ENCODE measurements at places on chromosomes 13 and 19.
A peak's percentile ranks its signal among the peaks of the same experiment; 100 is the strongest.

DNA sequence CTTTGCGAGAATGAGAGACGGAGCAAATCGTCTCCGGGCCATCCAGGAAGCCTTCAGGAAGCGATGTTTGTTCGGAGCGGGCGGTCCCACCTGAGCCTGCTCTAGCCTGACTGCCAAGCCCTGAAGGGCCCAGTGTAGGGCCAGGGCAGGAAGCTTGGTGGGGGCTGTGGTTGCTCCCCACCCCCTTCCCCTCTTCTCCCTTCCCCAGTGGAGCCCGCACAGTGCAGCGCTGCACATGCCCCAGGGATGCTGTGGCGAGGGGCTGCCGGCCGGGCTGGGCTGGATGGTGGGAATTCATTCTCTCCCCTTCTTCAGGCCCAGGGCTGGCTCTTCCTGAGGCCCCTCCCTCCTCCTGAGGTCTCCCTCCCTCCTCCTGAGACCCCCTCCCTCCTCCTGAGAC is 7.1 kb upstream of the GRTP1 start:
- no peak for DNase-seq

GRCh38 chr13:59873856-59874255 is 289.9 kb downstream of the DIAPH3 start:
- DNase-seq: no peak

DNA sequence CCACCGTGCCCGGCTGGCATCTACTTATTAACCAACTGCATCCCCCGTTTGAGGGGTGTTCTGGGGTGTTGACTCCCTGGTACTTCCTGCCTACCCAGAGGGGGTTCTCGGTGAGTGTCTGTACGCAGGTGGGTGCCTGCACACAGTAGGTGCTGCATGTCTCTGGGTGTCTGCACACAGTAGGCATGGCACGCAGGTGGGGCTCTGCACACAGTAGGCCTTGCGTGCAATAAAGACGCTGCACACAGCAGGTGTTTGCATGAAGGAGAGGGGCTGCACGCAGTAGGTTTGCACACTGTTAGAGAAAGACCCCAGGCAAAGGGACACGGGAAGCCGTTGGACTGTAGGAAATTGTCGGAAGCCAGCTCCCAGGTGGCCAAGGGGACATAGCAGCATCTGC is 11.2 kb downstream of the GADD45B start:
- DNase-seq: no peak

GRCh38 chr19:12944104-12944674 is 1.5 kb upstream of the RAD23A start:
- no peak for DNase-seq

GRCh38 chr13:51453959-51454703 is 1.3 kb upstream of the INTS6 start:
- DNase-seq: no peak

GRCh38 chr19:14769201-14769600 is 9.2 kb downstream of the ADGRE2 start:
- no peak for DNase-seq

GRCh38 chr13:50713523-50714248 is 129.8 kb downstream of the DLEU7 start:
- DNase-seq: no peak

DNA sequence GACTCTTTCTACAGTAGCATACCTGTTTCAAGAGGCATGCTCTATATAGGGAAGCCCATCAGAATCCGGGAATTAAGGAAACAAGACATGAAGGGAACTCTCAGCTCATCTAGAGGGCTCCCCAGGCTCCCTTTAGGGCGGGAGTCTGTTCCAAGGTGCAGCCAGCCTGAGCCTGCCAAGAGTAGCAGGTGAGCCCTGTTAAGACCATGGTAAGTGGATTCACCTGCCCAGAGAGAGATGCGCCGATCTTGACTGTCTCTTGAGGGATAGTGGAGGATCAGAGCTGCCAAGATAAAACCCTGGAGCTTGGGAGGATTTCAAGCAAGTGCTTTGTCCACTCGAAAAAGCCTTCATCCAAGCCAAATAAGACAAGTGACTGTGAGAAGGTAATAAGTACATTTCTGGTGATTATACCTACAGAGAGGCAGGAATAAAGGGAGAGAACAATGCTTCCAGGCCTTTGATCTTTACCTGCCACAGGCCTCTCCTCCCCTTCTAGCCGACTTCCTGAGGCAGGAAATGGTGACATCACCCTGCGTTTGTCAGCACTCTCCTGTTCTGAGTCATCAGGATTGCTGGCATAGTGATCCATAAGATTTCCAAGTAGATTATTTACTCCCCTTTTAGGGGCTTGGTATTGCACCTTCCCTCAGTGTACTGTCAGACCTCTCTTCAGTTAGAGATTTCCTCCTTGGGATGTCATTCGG is 31.5 kb downstream of the KLF5 start:
- no peak for DNase-seq

GRCh38 chr13:93199856-93200255 is 26.8 kb upstream of the GPC6 start:
- DNase-seq: no peak

GRCh38 chr13:75938811-75939560 is 302.9 kb downstream of the LMO7 start:
- no peak for DNase-seq

GRCh38 chr13:43185226-43185625 is 161.8 kb downstream of the DNAJC15 start:
- DNase-seq: no peak

DNA sequence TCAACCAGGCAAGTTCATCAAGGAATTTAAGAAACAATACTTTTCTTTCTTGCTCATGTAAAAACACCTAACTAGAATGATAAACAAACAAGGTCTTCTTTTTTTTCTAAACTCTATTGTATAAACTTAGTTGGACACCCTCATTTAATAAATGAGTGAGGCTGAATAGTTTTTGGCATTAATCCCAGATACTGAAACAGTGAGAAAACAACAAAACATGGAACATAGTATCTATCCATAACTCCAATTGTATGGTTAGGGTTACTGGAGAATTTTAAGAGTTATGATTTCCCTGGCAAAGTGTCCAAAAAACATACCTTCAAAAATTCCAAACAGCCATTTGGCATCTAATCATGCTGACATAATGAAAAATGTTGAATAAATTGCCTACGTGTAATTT is 5.8 kb upstream of the POMP start:
- no peak for DNase-seq

DNA sequence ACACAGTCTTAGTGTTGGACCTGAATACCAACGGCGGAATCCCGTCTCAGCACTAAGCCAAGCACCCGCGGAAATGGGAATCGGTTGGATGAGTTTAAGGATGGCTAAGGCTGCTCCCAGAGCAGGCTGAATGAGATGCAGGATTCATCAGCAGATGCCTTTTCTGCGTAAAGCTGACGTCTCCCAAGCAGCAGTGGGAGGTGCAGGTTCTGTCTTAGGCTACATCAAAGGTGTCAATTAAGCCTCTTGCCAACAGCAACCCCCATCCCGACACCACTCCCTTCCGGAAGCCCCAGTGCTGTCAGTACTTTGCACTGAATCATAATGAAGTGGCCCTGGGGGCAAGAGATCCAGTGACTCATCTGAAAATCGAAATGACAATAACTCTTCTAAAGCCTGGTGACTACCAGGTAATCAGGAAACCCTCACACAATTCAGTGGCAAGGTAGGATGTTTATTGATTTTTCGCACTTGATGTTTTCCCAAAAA is 275.6 kb downstream of the DCLK1 start:
- no peak for DNase-seq

GRCh38 chr19:10878253-10878652 is 6.9 kb downstream of the CARM1 start:
- DNase-seq: no peak

DNA sequence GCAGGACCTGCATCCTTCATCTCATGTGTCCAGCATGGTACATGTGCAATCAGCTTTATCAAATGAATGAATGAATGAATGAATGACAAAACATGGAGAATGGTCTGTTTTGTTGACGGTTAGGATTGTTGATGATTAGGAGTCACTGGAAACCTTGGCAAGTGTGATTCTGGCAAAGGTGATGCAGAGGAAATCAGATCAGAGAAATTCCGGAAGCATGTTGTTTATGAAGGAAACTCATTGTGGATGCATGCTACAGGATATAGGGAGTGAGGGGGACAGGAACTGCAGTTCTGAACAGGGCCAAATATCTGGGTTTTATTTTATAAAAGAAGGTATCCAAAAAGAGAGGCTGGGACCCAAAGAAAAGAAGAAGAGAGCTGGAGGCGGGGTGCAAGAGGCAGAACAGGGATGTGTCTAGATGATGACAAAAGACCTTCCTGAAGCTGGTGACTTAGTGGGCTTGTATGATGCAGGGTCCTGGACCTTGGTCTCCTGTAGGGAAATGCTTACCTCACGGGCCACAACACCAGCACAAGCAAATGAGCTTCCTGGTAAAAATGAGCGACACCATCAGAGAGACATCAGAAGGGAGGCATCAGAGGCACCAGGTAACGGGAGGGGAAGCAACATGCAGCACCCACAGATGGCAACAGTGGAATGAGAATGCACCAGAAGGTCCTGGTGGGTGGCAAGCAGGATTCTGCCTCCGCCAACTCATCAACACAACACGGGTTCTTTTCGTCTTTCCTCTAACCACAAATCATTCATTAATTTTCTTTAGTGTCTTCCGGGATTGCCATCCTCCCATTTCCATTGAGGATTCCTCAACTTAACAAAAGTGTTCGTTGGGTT is 159.6 kb downstream of the FOXO1 start:
- DNase-seq: no peak

GRCh38 chr13:106291006-106291405 is 244.5 kb downstream of the EFNB2 start:
- no peak for DNase-seq

DNA sequence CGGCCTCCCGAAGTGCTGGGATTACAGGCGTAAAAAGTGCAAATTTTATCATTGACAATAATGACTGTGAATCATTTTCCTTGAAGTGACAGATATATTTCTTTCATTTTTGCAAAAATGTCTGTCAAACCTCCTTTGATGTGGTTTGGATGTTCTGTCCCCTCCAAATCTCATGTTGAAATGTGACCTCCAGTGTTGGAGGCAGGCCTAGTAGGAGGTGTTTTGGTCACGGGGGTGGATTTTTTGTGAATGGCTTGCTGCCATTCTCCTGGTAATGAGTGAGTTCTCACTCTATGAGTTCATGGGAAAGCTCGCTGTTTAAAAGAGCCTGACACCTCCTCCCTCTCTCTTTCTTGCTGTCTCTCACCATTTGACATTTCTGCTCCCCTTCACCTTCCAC is 5.5 kb upstream of the SLC1A6 start:
- no peak for DNase-seq

GRCh38 chr19:44675521-44675920 is 4.2 kb downstream of the CEACAM19 start:
- no peak for DNase-seq

DNA sequence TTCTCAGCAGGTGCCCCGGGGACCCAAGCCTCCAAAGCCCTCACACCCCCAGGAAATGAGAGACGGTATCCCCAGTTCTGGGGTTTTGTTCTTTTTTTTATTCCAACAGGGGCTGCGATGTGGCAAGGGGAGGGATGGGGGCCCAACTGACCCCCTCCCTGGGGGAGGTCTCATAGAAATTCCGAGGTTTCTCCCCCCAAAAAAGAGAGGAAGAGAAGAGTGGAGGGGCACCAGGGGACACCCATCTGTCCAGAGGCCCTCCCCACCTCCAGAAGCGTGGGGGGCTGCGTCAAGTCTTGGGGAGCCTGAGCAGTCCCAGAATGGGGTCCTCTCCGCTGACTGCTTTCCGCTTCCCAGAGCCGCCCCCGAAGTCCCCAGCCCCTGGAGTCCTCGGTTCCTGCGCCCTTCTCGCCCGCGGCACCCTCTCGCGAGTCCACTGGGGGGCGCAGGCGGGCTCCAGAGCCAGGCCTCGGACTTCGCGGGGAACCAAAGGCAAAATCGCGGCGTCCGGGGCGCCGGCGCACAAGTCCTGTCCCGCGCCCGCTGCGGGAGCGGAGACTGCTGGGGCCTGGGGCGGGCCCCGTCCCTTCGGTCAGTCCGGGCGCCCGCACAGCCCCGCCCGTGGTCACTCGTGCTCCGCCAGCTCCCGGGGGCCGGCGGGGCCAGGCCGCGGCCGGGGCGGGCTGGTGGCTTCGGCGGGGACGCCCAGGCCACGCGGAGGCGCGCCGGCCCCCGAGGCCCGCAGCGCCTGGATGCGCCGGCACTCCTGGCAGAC is 4.4 kb upstream of the ATP1A3 start:
- peak; percentile 48 for DNase-seq

DNA sequence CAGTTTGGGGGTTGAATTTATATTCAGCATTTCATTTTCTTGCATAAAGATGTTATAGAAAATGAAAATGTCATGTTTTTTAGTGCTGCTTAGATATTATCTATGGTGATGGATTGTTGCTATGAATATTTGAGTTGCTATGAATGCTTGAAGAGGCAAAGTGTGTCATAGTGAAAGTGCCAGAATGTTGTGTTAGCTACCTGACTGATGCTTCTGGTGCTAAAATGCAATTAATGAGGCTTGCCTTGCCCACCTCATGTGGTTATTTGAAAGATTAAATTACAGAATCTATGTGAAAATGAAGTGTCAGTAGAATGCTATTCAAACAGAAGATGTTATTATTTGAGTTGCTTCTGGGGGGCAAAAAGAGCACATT is 62.7 kb upstream of the MYCBP2 start:
- DNase-seq: no peak

DNA sequence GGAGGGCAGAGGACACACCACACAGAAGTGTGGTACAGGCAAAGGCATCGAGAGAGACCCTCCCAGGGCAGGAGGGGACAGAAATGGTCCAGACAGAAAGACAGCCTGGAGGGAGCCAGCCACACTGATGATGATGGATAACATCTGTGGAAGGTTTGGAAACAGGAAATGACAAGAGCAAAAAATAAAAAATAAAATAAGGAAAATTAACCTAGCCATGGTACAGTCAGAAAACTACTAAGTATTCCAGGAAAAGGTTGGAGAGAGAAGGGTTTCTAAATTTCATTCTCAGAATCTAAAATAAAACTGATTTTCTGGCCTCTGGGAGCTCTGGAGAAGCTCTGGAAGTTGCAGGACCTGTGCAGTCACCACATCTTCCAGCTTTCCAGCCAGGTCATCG is 115.2 kb upstream of the VSTM2B start:
- no peak for DNase-seq

- DNase-seq: no peak
These were observed 5.9 kb upstream of the GDF15 start for GRCh38 chr19:18379803-18380747.

- DNase-seq: no peak
These were observed 58.7 kb downstream of the MRPL57 start for GRCh38 chr13:21235174-21235573.

- no peak for DNase-seq
These were observed 696 bp upstream of the ERFL start for GRCh38 chr19:41928754-41929535.

GRCh38 chr19:34459614-34460013 is 21.9 kb upstream of the WTIP start:
- no peak for DNase-seq

- no peak for DNase-seq
These were observed 6.7 kb upstream of the MYCBP2 start for GRCh38 chr13:77333594-77333993.

GRCh38 chr13:27679396-27679795 is 57.7 kb downstream of the POLR1D start:
- no peak for DNase-seq

DNA sequence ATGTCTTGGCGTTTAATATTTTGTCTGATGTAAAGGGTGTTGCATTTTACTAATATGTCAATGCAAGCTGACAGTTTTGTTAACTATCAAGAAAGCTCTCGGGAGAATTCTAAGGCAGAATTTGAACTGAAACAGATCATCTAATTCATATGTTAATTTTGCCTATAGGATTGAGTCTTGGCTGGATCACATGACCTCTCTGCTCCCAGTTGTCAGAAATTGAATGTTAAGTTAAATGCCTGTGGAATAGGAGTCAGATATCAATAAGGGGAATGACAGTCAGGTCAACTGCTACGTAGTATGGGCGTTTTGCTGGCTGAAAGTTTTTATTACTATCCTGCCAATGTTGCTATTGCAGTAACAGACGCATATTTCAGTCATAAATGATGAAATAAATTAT is 358.5 kb downstream of the MYO16 start:
- no peak for DNase-seq
